ENCODE measurements at places on chromosomes 2 and 18. TPM values are rescaled to one million over a fixed set of nuclear protein-coding genes. Genes with fewer than 3 reads are reported as not detected.

Gene RBM43
- total RNA-seq = 17.8 TPM

Gene MALL
- total RNA-seq = 123 TPM

Gene ALK
- 0.25 TPM for total RNA-seq

GRCh38 chr18:8044004-8044403 is 476.9 kb downstream of the PTPRM start:
- no peak for DNase-seq

- peak; percentile 5 for DNase-seq
Measured at GRCh38 chr2:19879120-19879519, 22.7 kb downstream of the TTC32 start.

GRCh38 chr2:211477537-211478275 is 921.3 kb downstream of the CPS1 start:
- no peak for DNase-seq
